ENCODE measurements at places on chromosomes 5 and 9.

- DNase-seq, result no peak
These were observed 23.3 kb downstream of the NOTCH1 start for GRCh38 chr9:136522314-136523237.

DNA sequence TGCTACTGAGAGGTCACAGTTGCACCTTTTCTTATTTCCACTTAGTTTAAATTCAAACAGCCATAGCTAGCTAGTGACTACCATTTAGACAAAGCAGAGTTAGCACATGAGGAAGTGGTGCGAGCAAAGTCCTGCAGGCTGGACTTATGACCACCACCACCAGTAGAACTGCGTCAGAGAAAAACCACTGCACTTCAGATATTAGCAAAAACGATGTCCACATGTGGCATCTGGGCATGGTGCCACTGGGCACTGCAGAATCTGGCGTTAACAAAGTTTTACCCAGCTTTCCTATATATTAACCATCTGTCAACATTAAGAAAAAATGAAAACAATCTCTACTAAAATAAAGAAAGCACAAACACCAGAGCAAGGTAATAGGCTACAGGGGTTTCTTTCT is 80.1 kb downstream of the SPTLC1 start:
- no peak for DNase-seq

GRCh38 chr5:100432741-100433140 is 102.4 kb upstream of the FAM174A start:
- DNase-seq, result no peak

- DNase-seq, result no peak
These were observed 47.0 kb downstream of the PLK2 start for GRCh38 chr5:58412932-58413331.

Measured in cortex of kidney (tissue), 1 donor.